ENCODE measurements at places on chromosomes 3 and 15.

GRCh38 chr3:55243678-55244077 lies 243.4 kb downstream of the WNT5A start:
- no peak for DNase-seq

- DNase-seq: no peak
Measured at GRCh38 chr15:101652786-101653430, 727 bp upstream of the TM2D3 start.

GRCh38 chr3:185926445-185926844 lies 11.4 kb downstream of the TRA2B start:
- no peak for DNase-seq

DNA sequence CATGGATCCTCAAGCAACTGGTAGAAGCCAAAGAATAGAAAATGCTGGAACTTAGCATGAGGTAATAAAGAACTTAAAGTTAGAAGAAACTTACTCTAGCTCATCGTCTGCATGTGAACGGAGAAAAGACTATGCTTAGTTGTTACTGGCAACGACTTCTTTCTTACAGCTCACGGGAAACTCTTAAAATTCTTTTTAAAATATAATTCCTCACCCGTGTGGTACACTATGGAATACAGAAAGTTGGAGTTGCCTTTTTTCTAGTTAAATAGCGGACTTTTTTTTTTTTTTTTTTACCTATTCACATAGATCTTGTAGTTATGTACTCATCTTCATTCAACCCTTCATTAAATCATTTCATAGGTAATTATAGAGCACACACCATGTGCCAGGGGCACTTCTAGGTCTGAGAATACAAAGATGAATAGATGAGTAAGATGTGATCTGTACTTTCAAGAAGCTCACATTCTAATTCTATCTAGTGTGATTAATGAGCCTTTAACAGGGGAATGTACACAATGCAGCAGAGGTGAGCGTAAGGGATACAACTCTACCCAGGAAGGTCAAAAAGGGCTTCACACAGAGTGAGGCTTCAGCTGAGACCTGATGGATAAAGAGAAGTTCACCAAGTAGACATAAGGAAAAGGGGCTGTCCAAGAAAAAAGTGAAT lies 18.4 kb upstream of the KCNMB2 start:
- no peak for DNase-seq

DNA sequence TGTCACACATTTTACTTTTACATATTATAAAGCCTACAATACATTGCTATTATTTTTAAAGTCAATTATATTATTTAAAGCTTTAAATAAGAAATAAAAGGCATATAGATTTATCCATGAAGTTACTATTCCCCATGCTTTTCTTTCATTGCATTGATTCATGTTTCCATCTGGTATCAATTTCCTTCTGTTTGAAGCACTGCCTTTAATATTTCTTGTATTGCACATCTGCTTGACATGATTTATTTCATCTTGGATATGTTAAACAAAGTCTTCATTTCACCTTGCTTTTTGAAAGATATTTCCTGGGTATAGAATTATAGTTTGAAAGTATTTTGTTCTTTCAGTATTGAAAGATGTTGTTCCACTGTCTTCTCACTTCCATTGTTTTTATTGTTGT lies 174.3 kb upstream of the MBNL1 start:
- DNase-seq: no peak

GRCh38 chr3:150409512-150410310 lies 1.6 kb downstream of the TSC22D2 start:
- DNase-seq: peak; percentile 12

- no peak for DNase-seq
Measured at GRCh38 chr15:58398071-58398470, 33.7 kb upstream of the LIPC start.

- DNase-seq: no peak
Measured at GRCh38 chr3:167095976-167096375, 284.1 kb downstream of the ZBBX start.

DNA sequence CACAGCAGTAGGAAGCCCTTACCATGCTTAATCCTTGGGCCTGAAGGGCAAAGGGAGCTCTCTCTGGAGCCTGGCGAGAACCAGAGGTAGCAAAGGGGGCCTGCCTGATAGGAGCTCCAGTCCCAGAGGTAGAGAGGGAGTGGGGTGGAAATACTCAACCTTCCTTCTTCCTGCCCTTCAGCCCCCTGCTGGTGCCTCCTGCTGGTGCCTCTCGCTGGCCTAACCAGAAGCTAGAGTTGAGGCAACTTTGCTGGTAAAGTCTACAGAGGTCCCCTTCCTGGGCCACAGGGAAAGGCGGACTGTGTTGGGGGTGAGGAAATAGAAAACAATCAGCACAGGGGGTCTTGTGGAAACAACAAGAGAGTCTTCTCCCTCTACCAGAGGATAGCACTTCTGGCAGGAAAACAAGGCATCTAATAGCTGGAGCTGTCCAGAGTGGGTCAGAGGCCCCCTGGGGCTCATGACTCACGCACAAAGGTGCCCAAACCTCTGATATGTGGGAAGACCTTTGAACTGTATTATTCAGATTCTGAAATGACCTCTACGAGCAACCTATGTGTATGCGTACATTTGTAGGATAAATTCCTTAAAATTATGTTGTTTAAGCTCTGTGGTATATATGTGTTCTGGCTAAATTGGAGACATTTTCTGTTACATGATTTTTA lies 133.9 kb downstream of the LRRC28 start:
- DNase-seq: no peak

GRCh38 chr3:184766555-184767261 lies 45.3 kb upstream of the VPS8 start:
- DNase-seq: no peak

- DNase-seq: peak; percentile 15
Measured at GRCh38 chr3:50503504-50504342, at the start of gene CACNA2D2. CACNA2D2 (minus strand) TSS chr3:50503634; CDS start chr3:50503423, 211 bp downstream.

GRCh38 chr3:167166012-167166411 lies 214.1 kb downstream of the ZBBX start:
- no peak for DNase-seq
